ENCODE measurements at places on chromosomes 6 and 20.
A peak's percentile ranks its signal among the peaks of the same experiment; 100 is the strongest.

DNA sequence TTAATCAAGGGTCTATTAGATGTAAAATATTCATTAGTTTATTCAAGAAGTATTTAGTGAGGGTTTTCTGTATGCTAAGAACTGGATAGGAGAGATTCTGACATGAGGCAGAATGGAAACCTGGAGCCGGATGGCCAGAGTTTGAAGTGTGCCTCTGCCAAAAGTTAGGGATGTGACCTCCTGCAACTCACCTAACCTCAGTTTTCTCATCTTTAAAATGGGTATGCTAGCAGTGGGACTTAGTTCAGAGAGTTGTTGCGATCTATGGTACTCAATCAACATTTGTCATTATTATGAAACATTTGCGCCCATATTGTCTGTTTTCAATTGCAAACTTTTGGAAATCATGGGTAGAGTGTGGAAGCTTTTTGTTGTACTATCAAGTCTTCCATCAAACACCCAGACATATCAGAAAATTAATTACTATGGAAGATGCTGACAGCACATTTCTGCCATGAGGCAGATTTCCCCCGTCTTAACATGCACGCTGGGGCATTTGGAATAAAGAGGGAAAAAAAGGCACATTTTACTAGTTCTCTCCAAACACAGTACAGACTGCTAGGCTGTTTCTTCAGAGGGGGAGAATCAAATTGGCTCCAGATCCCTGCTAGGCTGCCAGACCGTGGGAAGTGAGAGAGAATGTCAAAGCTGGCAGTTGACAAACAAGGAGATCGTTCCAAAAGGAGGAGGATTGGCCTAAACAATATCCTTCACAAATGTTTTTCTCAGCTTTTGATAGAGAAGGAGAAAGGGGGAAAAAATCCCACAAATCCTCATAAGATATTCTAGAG is 205.3 kb upstream of the TSHZ2 start:
- DNase-seq: no peak

GRCh38 chr6:68740828-68741500 is 105.9 kb downstream of the ADGRB3 start:
- no peak for DNase-seq

DNA sequence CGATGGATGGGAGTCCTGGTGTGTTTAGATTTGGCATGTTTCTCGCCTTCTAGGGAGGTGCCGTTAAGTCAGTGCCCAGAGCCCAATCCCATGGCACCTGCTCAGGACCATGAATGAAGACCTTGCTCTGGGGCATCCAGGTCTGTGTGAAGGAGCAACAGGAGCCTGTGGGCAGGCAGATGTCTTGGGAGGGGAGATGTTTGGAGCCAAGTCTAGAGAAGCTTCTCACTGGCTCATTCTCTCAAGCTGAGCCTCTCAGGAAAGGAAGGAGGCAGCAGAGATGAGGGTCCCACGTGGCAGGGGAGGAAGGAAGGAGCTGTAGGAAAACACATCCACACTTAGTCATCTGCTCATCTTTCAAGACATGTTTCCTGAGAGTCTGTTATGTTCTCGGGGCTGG is 9.5 kb upstream of the SIRPB1 start:
- no peak for DNase-seq

- no peak for DNase-seq
Observed at GRCh38 chr6:70289299-70289698, 13.6 kb downstream of the COL9A1 start.

DNA sequence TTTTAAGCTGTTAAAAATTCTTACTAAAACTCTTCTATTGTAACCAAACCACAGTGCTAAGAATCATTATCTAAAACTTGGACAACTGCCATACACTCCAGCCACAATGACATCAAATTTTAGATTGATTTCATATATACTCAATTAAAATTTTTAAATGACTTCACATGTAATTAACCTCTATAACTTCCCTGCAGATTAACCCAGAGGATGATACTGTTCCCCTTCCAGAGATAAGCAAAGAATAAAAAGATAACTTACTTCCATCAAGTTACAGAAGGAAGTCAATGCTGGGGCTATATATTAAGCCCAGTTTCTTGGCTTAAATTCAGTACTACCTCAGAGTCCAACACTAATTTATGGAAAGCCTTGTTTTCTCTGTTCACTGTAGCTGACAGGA is 71.3 kb downstream of the ARHGAP18 start:
- DNase-seq: no peak

DNA sequence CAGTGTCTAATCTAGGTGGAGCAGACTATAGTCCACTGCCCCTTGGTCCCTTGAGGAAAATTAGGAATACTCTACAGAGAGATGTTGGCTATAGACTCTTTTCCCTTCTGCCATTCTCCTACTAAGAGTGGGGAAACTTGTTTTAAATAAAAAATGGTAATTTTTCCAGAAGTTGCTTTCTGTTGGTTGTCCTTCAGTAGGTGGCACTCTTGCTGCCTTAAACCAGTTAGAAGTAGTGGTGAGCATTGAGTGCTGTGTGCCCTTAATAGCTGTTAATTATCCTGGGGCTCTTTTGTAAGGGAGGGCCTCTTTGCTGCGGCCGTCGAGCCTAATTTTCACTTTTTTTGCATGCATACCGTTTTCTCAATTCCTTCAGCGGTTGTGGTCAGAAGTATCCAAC is 2.8 kb downstream of the CMTR1 start:
- DNase-seq: no peak

- no peak for DNase-seq
Observed at GRCh38 chr20:51428401-51429143, 113.9 kb downstream of the NFATC2 start.

GRCh38 chr6:21245488-21245887 is 348.1 kb upstream of the SOX4 start:
- DNase-seq: no peak

GRCh38 chr6:130761286-130761685 is 65.9 kb upstream of the SMLR1 start:
- no peak for DNase-seq

GRCh38 chr6:90719321-90720195 is 132.7 kb upstream of the MAP3K7 start:
- DNase-seq: no peak

- DNase-seq: no peak
Observed at GRCh38 chr6:44943541-44943940, 384.6 kb upstream of the RUNX2 start.

- no peak for DNase-seq
Observed at GRCh38 chr20:14889496-14890255, 552.3 kb upstream of the FLRT3 start.

GRCh38 chr6:146028252-146028795 is 538 bp upstream of the GRM1 start:
- peak; percentile 56 for DNase-seq

GRCh38 chr6:8219352-8219943 is 117.1 kb upstream of the EEF1E1 start:
- peak; percentile 53 for DNase-seq

DNA sequence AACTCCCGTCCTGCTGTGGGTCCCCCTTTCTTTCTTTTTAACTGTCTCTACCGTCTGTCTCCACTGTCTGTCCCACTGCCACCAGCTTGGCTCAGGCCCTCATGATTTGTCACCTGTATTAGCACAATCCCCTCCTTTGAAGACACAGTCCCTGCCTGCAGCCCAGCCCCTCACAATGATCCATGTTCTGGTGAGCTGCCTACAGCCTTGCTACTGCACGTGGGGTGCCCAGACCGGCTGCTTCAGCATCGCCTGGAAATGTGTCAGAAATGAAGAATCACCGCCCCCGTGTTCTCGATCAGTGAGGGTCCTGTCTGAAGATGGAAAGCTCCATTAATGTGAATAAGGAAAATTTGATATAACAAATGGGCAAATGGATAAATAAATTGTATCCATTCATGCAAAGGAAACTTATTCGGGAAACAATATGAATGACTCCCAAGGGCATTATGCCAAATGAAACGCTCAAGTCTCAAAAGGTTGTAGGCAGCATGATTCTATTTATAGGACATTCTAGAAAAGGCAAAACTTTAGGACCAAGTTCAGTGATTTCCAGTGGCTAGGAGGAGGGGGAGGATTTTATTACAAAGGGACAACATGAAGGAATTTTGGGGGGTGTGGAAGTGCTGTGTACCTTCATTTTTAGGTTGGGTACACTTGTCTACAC is 59.4 kb upstream of the CD83 start:
- no peak for DNase-seq
